Upper lobe of left lung (tissue), 6 donors: ENCODE measurements at places on chromosomes 2 and 18.
A peak's percentile ranks its signal among the peaks of the same experiment; 100 is the strongest.

DNA sequence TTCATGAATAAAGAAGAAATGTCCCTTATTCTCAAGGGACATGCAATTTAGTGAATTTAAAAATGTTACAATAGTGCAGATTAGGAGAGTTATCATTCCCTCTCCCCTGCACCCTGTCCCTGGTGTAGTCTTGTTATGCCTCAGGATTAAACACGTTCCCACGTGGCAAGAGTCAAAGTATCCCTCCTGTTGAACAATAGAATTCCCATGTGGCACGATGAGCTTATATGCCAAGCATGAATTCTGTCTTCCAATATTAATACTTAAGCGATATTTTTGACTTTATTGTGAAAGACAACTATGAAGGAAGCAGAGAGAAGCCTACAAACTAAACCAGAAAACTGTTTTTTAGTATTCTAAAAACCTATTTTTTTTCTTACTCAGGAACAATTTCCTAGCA is 36.7 kb upstream of the SPAG16 start:
- no peak for DNase-seq

DNA sequence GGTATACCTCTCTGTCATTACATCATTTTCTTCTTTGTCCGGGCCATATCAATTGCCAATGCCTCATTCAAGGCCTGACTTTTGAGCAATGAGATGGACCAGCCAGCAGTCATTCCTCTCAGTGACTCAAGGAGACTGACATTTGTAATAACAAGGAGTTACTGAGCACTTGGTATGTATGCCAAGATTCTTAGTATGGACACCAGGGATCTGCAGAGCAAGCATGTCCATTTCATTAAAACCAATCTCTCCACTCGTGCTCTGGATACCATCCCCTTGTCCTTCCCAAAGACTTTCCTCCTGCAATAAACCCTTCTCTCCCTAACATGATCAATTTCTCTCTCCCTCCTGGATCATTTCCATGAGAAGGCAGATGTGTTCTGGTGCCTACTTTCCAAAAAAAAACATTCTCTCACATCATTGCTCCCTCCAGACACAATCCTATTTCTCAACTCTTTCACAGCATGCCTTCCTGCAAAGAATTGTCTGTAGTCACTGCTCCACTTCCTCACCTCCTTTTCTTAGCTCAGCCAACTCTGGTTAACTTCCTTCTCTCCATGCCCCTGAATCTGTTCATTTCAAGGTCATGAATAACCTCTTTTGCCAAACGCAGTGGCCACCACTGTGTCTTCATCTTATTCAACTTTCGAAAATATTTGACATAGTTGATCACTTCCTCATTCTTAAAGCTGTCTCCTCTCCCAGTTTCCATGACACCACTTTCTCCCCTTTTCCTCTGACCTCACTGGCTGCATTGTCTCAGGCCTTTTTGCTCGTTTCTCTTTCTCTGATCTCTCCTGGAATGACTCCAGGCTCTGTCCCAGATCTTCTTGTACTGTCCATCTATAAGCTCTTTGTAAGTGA is 102.8 kb upstream of the CYP1B1 start:
- peak; percentile 40 for DNase-seq

- DNase-seq: no peak
Observed at GRCh38 chr2:42438685-42439084, 55.1 kb downstream of the KCNG3 start.

DNA sequence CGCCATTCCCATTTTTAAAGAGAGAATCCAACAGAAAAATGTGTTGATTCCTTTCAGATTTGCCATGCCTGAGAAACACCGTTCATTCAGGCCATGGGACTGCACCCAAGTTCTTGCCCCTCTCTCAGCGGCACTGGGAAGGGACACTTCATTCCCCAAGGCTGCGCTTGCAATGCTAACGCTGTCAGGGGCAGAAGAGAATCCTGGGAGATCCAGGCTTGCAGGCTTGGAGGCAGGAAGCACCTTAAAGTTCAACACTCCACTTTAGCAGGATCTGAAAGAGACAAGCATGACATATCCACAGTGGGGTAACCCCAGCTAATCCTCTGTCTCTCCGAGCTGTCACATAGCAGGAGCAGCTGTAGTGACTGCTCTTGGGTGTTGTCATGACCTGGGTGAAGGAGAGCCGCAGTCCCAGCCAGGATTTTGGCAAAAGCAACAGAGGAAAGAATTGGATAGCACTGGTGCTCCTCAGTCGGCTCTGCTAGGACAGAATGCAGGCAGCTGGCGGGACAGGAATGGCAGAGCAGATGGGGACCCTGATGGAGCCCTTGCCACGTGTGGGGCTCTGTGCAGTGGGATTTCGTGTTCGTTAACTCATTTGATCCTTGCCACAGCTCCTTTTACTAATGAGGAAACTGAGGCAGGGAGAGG is 22.0 kb upstream of the ODC1 start:
- no peak for DNase-seq

- peak; percentile 42 for DNase-seq
Observed at GRCh38 chr18:13530879-13531387, 195.4 kb downstream of the FAM210A start.

DNA sequence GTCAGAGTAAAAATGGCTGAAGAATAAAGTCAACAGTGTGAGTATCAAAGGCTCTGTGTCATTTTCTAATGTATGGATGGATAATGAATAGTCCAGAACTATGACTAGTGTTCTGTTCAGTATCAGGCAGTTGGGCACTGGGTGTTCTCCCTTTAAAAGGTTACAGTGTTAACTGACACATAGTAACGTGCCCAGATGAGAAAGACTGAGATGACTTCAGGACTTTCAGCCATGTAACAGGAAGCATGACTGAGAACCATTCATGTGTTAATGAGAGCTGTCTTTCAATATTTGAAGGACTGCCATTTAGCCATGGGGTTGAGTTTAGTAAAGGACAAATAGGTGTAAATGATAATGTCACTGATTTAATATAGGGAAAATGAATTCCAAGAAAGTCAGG is 187.1 kb downstream of the GULP1 start:
- no peak for DNase-seq

- no peak for DNase-seq
Observed at GRCh38 chr2:14804902-14805301, 172.4 kb downstream of the LRATD1 start.

DNA sequence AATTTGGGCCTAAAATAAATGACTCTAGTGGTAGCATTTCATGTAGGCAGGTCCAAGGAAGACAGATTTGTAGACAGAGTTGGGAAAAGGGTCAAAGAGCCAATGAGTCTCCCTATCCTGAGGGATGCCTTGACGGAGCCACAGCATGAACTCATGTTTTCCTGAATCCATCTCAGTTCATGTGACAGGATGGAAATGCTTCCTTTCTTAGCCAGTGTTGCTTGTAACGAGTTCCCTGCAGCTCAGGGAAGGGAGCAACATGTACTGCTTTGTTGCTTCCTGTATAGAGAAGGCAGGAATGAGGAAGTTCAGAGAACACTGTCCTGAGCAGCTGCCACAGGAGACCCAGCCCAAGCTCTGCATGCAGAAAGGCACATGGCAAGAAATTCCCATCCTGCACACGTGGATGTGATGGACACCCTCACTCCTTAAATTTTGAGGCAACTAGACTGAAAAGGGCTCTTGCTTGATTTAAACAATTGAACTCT is 27.9 kb downstream of the TMEM17 start:
- DNase-seq: no peak

GRCh38 chr2:120231974-120232635 is 8.9 kb upstream of the TMEM185B start:
- no peak for DNase-seq

GRCh38 chr2:165013944-165014619 is 58.8 kb upstream of the SLC38A11 start:
- no peak for DNase-seq

- no peak for DNase-seq
Observed at GRCh38 chr2:201413143-201413542, 38.1 kb downstream of the TRAK2 start.

- no peak for DNase-seq
Observed at GRCh38 chr2:237306083-237306786, 107.7 kb downstream of the COL6A3 start.

DNA sequence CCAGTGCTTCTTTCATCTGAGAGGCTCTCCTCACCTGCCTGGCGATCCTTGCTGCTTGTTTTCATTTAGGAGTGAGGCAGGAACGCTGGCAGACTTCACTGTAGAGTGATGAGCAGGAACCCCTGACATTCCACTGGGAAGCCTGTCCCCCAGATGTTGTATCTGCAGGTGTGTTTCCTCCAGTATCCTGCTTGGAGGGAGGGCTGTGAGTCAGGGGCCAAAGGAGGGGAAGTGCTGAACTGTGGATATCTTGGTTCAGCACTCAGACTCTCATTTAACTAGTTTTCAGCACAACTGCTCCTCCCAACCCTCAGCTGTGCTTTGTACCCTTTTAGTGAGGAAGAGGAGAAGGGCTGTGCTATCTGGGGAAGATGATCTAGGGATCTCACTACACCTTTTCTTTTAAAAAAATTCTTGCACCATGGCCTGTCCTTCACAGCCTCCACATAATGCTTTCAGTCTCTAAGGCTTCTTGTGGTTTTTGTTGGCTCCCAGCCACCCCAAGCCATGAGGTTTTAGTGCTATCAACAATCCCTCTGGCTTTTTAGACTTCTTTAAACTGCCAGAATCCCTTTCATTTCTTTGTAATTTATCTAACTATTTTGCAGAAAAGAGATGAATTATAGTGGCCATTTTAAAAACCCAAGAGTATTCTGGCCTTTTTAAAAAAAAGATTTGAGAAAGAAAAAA is 11.2 kb downstream of the ANKAR start:
- DNase-seq: no peak

GRCh38 chr2:233758849-233759248 is 1.2 kb upstream of the UGT1A1 start:
- no peak for DNase-seq

- DNase-seq: no peak
Observed at GRCh38 chr2:111702804-111703196, 181.2 kb downstream of the ANAPC1 start.

- DNase-seq: no peak
Observed at GRCh38 chr2:30293303-30293921, 62.1 kb downstream of the LBH start.

DNA sequence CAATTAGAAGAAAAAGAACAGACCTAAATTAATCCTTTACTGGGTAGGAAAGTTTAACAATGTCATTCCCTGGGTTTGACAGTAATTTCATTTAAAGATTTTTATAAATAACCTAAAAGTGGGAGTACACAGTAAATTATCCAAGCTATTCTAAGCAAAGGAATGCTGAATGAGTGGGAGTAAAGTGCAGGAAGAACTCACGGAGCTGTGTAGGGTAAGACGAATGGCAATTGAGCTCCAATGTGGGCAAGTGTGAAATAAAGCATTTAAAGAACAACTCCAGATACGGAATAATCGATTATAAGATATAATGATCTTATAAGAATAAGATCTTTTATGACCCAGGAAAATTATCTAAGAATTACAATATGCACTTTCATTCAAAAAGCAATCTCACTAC is 93.2 kb downstream of the LRRTM4 start:
- DNase-seq: no peak

DNA sequence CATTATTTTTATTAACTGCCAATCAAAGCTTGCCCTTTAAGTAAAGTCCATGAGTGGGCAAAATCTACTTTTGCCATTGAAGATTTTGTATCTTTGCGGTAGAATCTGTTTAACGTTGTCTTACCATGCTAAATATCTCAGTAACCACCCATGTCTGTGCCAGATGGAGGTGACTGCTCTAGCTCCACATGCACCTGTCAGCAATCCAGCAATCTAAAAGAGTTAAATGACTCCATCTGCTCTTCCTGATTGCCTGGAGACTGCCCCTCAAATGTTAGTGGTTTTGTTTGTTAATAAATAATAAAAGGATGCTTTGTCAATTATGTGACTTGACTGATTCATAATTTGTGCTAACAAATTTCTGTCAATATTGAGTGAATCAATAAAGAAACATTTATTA is 141.7 kb downstream of the RBM43 start:
- DNase-seq: no peak

GRCh38 chr18:38491195-38491594 is 925.6 kb upstream of the CELF4 start:
- no peak for DNase-seq

- no peak for DNase-seq
Observed at GRCh38 chr18:39190508-39190907, 1624.9 kb upstream of the CELF4 start.

GRCh38 chr2:105082107-105082506 is 44.2 kb downstream of the MRPS9 start:
- DNase-seq: no peak

GRCh38 chr2:53727921-53728320 is 39.7 kb upstream of the CHAC2 start:
- DNase-seq: no peak

DNA sequence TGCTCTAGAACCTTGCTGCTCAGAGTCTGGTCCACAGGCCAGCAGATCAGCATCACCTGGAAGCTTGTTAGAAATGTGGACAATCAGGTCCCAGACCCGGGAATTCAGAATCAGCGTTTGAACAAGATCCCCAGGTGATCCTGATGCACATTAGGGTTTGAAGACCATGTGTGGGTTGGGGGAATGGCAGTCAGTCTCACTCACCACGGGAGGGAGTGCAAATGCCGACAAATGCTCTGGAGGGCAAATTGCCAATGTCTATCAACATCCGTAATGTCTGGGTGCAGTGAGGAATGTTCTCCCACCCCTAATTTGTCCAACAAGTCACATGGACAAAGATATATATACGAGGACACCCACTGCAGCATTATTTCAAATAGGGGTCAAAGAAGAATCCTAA is 34.5 kb downstream of the INPP5D start:
- no peak for DNase-seq

- DNase-seq: no peak
Observed at GRCh38 chr2:66270247-66270646, 164.7 kb upstream of the MEIS1 start.

DNA sequence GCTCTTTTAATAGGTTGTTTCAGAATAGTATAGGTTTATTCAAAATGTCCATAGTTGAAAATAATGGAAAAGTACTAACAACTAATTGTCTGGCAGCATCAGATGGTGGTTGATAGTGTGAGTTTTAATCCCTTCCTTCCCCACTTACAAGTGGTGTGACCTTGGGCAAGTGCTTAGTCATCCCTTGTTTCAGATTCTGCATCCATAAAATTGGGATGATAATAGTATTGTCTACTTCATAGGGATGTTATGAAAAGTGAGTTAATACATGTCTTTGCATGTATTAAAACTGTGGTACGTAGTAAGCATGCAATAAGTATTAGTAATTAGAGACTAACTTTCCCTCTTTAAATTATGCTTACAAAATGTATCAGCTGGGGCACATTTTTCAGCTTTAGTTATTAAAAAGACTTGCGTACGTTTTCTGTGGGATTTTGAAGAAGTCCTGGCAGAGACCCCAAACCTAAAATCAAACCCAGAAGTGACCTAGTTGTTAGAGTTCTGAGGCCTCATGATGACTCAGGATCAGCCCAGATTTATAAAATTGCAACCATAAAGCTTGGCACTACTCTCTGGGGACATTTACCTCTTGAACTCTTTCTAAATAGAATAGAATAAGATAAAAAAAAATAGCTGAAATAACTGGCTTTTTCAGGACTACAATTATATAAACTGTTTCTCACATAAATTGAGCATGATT is 8.6 kb downstream of the ITGA4 start:
- DNase-seq: no peak
